ENCODE measurements at places on chromosomes 3 and 15. TPM values are rescaled to one million over a fixed set of nuclear protein-coding genes. Genes with fewer than 3 reads are reported as not detected.

The ERICH6 gene
- total RNA-seq, result 0.33 TPM

The MYL3 gene
- total RNA-seq, result 2.2 TPM

The RLBP1 gene
- total RNA-seq, result 0.83 TPM

DNA sequence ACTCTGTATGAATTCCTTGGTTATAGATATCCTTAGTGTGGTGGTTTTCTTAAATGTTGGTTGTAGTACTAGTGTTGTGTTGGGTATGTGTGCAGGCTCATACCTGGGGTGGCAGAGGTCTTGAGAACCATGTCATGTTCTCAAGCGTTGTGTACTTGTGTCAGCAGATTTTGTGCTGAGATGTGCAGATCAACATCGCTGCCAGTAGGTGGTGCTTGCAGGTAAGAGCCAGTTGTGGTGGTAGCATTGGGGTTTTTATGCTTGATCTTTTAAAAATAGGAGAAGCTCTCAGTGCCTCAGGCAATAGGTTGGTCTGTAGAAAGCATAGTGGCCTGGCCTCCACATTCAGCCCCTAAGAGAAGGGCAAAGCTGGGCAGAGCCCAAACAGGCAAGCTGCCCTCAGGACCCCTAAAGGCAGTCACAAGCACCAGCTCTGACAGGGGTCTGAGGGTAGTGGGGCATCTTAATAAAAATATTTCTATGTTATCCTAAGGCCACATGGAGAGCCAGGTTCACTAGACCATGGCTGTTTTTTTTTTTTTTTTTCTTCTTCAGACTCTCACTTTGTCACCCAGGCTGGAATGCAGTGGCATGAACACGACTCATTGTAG lies 164.0 kb downstream of the IL20RB start:
- no peak for DNase-seq

The CADM2 gene
- 42.2 TPM for total RNA-seq

- DNase-seq, result no peak
Observed at GRCh38 chr3:171533702-171534101, 73.5 kb upstream of the TNIK start.

The SEMA3B gene
- 139 TPM for total RNA-seq

- DNase-seq, result peak; percentile 92
Observed at GRCh38 chr3:101803173-101803782, 24.3 kb downstream of the NXPE3 start.

The BCHE gene
- 41.0 TPM for total RNA-seq

DNA sequence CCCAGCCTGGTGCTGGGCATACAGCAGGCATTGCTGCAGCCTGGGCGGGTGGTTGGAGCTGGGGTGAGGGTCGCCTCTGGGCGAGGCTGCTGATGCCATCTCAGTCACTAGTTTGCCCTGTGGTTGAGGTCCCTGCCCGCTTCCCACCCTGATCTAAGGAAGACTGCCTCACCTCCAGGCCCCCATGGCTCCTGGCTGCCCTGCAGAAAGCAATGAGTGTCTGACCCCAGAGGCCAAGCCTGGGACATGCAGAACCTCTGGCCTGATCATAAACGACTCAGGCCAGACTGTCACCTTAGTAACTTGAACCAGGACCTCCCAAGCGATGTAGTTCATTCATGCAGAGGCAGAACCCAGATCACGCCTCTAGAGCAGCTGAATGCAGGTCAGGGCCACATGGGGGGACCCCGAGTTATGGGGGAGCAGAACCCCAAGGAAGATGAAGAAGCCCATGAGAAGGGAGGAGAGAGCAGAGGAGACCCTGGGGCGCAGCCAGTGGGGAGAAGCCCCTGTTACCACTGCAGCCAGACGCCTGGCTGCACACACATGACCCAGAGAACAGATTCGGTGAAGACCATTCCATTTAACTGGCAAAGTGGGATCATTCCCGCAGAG lies 213.9 kb downstream of the TBC1D2B start:
- no peak for DNase-seq

- no peak for DNase-seq
Observed at GRCh38 chr3:133568294-133569014, 5.0 kb upstream of the CDV3 start.

DNA sequence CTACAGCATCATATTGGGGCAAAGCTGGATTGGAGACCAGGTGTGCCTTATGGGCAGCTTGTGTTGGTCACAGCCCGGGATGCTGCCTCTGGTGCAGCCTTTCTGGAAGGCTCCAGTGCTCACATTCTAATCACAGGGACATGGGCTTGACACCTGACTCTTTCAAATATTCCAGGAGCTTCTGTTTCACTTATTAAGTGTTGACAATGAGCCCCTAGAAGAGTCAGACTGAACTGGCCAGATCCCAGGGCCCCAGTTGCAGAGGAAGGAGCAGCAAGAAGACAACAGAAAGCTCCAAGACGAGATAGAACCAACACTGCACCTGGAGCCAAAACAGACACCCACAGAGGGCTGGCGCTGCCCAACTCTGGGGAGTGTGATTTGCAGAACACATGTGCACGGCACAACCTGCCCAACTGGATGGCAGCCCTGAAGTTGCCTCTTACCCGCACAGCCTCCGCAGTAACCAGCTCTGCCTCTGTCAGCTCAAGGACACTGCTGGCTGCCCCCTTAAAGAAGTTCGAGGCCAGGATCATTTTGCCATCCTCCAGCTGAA lies 30.3 kb downstream of the ALDH1L1 start:
- no peak for DNase-seq

DNA sequence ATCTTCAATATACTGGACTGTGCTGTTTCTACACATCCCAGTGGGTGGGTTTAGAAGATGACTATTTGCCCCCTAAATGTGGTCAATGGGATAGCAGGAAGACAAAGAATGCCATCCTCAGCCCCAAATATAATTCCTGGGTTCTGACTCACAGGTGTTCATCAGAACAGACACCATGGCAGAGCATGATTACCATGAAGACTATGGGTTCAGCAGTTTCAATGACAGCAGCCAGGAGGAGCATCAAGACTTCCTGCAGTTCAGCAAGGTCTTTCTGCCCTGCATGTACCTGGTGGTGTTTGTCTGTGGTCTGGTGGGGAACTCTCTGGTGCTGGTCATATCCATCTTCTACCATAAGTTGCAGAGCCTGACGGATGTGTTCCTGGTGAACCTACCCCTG lies 3.0 kb downstream of the CXCR6 start:
- DNase-seq, result no peak

DNA sequence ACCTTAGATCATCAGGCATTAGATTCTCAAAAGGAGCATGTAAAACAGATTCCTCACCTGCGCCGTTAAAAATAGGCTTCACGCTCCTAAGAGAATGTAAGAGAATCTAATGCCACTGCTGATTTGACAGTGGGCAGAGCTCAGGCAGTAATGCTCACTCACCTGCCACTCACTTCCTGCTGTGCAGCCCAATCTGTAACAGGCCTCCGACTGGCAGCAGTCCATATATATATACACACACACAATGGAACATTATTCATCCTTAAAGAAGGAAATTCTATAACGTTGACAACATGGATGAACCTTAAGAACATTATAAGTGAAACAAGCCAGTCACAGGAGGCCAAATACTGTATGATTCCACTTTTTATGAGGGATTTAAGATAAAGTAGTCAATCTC lies 24.5 kb downstream of the ZNF148 start:
- no peak for DNase-seq

DNA sequence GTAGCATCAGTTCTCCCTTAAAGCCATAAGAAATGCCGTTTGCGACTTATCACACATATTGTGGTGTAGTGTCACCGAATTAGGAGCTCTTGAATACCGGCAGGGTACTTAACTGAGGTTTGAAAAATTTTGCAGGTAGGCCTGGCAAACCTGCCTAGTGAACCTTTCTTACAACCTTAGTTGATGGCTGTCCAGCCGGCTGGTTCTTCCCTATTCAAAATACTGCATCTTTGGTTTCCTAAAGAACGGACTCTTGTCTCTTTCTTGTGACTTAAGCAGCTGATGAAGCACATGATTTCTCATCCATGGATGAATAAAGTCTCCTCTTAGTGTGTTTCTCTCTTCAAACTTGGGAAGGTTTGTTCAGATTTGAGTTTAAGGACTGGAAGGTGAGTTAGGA lies 1.5 kb downstream of the RAB7A start:
- no peak for DNase-seq

DNA sequence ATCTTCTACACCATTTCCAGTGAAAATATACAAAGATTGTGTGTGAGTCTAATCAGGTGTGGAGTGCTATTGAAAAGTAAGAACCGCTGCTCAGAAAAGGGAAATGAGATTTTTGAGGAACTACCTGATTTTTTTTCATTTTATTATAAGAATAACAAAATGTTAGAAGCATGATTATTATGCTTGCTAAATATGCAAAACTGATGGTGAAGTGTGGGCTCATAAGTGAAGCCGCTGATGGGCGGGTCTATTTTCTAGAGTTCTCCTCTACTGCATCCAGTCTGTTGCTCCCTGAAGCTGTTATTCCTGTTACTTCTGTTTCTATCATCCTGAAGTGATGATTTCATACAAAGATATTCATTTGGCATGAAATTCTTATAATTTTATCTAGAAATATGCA lies 612.0 kb downstream of the CADM2 start:
- no peak for DNase-seq

- peak; percentile 72 for DNase-seq
Observed at GRCh38 chr3:157063926-157064325, 96.0 kb downstream of the CCNL1 start.

GRCh38 chr3:18351823-18352744 lies 73.1 kb downstream of the SATB1 start:
- DNase-seq, result no peak

DNA sequence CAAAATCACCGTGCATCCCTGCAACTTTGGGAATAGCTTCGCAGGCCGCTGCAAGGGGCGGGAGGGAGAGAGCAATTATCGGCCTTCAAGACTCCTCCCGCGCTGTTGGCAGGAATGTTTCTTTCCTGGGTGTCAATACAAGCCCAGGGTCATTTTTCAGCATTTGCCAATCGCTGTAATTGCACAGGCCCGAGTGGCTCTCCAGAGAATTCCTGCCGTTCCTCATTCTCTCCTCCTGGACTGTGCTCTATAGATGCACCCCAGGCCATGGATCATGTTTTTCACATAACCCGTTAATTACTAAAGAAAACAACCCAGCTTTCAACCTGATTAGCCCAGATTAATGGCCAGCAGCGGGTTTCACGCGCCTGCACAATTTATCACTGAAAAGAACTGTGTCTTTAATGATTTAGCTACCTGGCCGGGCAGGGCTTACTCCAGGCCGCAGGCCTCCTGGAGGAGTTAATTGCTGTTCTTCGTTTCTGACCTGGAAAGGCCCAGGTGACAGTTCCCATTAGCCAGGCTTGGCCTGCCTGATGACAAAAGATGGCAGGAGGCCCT lies 144.3 kb downstream of the OPA1 start:
- no peak for DNase-seq

The ADAMTS9 gene
- total RNA-seq, result 62.1 TPM

The HACD2 gene
- 56.2 TPM for total RNA-seq

GRCh38 chr15:70615435-70616310 lies 147.7 kb downstream of the UACA start:
- DNase-seq, result no peak

DNA sequence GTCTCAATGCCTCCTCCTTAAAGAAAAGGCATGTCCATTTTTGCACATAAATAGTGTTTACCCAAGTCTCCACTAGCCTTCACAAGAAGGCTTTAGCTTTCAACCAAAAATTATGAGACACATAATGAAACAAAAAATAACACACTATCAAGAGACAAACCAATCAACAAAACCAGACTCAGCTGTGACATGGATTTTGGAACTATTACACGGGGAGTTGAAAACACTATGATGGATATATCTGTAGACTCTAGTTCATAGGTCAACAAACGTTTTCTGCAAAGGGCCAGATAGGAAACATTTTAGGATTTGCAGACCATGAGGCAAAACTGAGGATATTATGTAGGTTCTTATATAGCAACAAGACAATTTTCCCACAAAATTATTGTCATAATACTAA lies 24.9 kb downstream of the MYL3 start:
- DNase-seq, result no peak

The TMEM40 gene
- 0.50 TPM for total RNA-seq

The WDR72 gene
- total RNA-seq, result 0.10 TPM

DNA sequence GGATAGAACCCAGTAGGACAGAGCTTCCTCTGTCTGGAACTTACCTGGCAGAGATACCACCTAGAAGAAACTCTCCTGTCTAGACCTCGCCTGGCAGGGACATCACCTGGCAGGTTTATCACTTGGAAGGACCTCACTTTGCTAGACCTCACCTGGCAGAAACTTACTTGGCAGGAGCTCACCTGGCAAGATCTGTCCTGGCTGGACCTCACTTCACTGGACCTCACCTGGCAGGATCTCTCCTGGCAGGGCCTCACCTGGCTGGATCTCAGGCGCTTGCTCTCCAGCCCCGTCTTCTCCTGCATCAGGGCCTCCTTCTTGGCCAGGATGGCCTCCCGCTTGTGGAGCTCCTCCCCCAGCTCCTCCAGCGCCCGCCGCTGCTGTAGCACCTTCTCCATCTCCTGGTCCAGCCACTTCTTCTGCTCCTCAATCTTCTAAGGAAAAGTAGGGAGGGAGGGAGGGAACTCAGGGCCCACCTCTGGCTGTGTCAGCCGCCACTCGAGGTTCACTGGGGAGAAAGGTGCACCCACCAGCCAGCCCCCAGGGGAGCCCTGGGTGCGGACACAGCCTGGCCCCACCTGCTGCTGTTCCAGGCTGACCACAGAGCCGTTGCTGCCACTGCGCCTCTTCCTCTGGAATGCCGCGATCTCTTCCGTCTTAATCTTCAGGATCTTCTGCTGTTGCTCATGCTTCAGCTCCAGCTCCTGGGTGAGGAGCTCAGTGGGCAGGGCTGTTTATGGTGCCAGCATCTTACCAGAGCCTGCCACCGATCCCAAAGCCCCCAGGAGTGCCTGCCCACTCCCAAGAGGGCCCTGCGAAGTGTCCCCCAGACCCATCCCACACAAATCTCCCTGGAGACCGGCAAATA lies 22.5 kb downstream of the KIF7 start:
- no peak for DNase-seq

GRCh38 chr3:58686847-58687246 lies 20.3 kb upstream of the FAM3D start:
- DNase-seq, result no peak

GRCh38 chr15:60899322-60899966 lies 329.7 kb downstream of the RORA start:
- no peak for DNase-seq

GRCh38 chr3:399647-400046 lies 203.1 kb downstream of the CHL1 start:
- no peak for DNase-seq

DNA sequence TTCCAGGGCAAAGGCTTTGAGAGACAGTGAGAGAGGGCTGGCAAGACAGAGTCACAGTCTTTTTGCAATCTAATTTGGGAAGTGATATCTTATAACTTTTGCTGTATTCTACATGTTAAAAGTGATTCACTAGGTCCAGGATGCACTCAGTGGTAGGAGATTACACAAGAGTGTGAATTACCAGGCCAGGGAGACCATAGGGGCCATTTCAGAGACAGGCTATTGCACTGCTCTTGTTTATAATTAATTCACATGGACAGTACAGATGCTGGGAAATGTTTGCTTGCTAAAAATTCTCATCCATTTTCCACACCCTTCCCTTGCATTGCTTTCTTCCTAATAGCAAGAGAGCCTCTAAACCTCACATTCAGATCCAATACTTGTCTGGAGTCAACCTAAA lies 22.6 kb upstream of the POMGNT2 start:
- DNase-seq, result no peak

The ATG3 gene
- 43.0 TPM for total RNA-seq
